ENCODE measurements at places on chromosomes 12 and 14.

- DNase-seq: no peak
Observed at GRCh38 chr14:34580381-34580780, 40.9 kb upstream of the EAPP start.

- no peak for DNase-seq
Observed at GRCh38 chr14:90483117-90483516, 86.3 kb downstream of the CALM1 start.

GRCh38 chr12:99110868-99111267 lies 465.8 kb downstream of the APAF1 start:
- DNase-seq: no peak

DNA sequence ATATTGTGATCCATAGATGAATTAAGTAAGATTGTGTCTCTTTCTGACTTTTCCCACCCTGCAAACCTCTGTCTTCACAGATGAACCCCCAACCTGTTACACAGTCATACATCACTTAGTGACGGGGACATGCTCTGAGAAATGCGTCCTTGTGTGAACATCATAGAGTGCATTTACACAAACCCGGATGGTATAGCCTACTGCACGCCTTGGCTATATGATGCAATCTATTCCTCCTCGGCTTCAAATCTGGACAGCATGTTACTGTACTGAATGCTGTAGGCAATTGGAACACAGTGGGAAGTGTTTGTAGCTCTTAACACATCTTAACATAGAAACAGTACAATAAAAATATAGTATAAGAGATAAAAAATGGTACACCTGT lies 7.4 kb upstream of the TESPA1 start:
- DNase-seq: no peak

DNA sequence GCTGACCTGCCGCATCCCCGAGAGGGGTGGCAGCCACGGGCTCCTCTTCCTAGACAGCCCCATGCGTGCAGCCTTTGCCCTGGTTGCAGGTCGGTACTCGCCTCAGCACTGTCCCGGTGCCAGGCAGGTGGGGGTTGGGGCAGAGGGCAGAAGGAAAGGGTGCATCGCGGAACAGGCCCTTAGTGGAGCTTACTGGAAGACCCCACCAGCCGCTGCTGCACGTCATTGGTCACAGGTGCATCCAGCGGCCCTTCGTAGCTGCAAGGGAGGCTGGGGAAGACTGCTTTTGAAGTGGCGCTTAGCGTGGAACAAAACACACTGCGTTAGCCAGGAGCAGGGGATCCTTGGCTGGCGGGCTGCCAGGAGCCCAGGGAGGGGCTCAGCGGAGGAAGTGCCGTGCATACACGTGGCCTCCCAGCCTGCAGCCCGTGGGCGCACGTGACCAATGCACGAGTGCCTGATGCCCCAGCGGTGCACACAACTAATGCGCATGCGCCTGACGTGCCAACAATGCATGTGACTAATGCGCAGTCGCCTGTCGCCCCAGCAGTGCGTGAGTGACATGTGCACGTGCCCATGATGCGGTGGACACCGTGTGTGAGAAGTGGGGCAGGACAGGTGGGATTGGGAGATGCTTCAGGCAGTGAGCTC lies 5.0 kb upstream of the EP400 start:
- no peak for DNase-seq

DNA sequence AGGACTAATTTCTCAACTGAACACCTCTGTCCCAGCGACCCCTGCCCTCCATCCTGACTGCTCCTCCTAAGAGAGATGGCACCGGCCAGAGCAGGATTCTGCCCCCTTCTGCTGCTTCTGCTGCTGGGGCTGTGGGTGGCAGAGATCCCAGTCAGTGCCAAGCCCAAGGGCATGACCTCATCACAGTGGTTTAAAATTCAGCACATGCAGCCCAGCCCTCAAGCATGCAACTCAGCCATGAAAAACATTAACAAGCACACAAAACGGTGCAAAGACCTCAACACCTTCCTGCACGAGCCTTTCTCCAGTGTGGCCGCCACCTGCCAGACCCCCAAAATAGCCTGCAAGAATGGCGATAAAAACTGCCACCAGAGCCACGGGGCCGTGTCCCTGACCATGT lies 756 bp downstream of the RNASE7 start:
- no peak for DNase-seq
